ENCODE measurements at places on chromosomes 16 and 17.
A peak's percentile ranks its signal among the peaks of the same experiment; 100 is the strongest.

DNA sequence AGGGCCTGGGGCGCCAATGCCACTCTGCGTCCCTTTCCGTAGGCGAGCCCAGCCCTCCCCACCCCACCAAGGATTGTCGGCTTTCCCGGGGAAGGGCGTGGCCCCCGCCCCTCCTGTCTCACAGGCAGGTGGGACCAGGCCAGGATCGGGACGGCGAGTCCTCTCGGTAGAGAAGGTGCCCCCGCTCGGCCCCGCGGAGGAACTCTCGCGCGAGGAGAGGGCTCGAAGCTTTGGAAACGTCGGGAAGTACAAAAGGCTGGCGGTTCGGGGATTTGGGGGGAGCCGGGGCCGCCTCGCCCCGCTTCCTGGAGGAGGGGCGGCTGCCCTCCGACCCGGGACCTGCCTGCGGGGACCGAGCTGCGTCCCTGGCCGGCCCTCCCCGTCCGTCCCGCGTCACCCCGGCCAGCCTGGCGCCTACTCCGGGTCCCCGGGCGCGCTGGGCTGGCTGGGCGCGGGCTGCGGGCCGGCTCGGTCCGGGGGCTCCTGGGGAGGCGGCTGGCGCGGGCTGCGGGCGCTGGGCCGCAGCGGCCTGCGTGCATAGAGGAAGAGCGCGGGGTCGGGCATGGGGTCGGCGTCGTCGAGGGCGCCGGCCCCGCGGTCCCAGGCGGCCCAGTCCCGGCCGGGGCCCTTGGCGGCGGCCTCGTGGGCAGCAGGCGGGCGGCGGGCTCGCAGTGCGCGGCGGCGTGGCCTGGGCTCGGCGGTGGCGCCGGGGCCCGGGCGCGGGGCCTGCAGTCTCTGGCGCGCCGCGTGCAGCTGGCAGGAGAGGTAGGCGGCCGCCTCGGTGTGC, 12.6 kb upstream of the CLUH start:
- DNase-seq: no peak

DNA sequence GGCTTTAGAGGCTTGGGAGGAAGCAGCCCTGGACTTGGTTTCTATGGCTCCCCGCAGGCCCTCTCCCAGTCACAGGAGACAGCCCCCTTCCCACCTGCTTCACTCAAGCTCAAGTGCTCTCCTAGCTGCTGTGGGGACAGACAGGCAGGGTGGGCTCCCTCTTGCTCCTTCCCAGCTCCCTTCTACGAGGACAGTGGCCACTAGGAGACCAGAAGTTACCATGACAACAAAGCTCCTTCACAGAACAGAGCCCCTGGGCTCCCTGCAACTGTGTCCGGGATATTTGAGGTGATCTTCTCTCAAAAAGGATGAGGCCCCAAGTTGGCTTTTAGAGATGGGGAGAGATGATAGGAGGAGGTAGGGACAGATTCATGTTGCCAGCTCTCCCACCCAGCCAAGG, 116.3 kb downstream of the AMFR start:
- DNase-seq: no peak

DNA sequence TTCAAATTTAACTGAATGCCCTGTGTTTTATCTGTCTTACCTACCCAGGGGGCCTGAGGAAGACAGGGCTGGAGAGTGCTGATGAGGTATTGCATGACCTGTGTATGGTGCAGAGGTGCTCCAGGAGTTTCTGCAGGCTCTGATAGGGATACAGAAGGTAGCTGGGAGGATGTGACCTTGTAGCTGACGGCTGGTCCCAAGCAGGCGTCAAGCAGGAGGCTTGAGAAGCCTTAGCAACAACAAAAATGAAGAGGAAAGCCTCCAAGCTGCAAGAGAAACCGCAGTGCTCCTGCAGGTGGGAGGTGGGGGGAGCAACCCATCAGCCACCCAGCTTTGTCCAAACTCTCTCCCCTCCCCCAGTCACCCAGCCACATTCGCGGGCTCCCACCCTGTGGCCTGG, 40.4 kb downstream of the LAT start:
- no peak for DNase-seq

GRCh38 chr17:43033948-43034881, 9.2 kb downstream of the RND2 start:
- no peak for DNase-seq

GRCh38 chr16:62974424-62974823, 938.2 kb upstream of the CDH8 start:
- no peak for DNase-seq

GRCh38 chr17:77957235-77957856, 1.2 kb upstream of the TNRC6C start:
- DNase-seq: no peak

GRCh38 chr16:74322301-74322710, 25.7 kb downstream of the PSMD7 start:
- no peak for DNase-seq

DNA sequence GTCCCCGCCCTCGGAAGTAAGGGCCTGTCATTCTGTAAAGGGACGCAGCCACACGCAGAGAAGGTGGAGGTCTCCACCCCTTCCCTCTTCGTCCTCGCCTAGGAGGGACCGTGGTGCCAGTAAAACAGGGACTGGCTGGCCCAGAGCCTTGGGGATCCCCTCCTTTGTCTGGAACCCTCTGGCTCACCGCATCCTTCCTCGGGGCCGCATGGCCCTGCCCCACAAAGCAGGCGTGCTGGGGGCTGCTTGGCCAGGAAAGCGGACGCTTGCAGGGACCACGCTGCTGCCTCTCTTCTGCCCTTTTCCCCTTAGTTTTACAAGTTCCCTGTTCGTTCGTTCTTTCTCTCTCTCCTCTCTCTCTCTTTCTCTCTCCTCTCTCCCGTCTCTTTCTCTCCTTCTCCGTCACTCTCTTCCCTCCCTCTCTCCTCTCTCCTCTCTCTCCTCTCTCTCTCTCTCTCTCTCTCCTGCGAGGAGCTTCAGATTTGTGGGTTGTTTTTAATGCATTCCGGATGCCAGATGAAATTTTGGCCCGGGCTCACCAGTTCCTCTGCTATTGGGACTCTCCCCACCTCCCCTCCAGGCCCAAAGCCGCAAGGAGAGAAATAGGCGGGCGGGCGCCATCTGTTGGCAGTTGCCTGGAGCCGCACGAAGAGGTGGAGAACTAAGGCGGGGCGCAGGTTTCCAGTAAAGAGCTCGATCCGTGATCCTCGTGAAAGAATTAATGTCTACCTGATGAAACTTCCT, 35.1 kb upstream of the CDRT4 start:
- peak; percentile 90 for DNase-seq

- no peak for DNase-seq
These were observed 15.9 kb downstream of the GRB7 start for GRCh38 chr17:39753514-39754160.

GRCh38 chr17:55571095-55571494, 59.8 kb upstream of the SMIM36 start:
- no peak for DNase-seq

GRCh38 chr17:7404737-7405349, 946 bp upstream of the TMEM256 start:
- DNase-seq: no peak

DNA sequence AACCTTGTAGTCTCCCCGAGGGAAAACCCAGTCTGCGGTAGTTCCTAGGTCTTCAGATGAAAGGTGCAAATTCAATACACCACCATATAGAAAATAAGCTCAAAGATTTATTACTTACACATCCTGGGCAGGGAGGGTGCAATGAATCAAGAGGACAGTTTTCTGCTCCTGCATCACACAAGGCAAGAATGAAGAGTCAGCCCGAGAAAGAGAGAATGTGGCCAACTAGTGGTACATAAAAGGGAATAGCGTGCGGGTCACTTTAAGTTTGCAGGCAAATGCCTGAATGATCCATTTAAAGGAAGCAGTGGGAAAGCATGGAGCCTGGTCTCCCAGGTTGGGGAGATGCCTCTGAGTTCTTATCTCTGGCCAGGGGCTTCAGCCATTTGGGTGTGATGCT, 403.4 kb downstream of the GRIN2A start:
- DNase-seq: no peak

DNA sequence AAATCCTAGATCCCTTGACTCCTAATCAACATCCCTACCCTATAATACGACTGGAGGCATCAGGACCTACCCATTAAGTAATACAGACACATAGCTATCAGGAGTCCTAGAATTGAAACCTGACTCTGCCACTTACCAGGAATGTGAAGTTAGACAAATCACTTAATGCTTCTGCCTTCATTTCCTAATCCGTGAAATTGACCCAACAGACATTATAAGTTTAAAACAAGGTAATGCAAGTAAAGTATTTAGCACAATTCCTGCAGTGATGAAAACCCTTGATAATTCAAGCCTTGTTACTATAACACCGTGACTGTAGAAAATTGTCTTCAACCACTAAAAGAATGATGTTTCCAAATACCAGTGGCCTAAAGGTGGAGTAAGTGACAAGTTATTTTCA, 150.2 kb downstream of the KCNJ2 start:
- DNase-seq: no peak

GRCh38 chr17:28097901-28098300, 55.4 kb downstream of the NLK start:
- no peak for DNase-seq

All from astrocyte of the cerebellum (primary cell).